ENCODE measurements at places on chromosomes 13 and 19. TPM values are rescaled to one million over a fixed set of nuclear protein-coding genes. Genes with fewer than 3 reads are reported as not detected.

DNA sequence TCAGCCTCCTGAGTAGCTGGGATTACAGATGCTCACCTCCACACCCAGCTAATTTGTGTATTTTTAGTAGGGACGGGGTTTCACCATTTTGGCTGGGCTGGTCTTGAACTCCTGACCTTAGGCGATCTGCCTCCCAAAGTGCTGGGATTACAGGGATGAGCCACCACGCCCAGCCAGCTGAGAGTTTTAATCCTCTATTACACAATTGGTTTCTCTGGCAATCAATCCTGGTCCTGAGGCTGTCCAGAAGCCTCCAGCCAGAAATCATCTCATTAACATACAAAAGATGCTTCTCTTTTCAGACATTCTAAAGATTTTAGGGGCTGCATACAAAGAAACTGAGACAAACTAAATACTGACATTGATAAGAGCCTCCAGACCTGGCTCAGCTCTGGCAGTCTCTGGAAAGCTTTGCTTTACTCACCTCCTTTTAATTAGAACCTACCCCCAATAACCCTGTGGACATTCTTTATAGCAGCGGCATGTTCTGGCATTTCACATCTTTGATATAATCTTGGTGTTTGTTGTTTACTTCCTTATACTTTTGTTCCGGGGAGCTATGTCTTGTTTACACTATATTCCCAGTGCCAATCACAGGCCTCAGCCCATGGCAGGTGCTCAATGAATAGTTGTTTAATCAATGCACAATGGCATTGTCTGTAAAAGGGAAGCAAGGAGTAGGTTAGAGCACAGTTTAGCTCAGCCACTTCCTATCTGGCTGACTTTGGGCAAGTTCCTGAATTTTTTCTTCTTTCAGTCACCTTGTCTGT is 4.1 kb upstream of the ZNF724 start:
- no peak for DNase-seq

DNA sequence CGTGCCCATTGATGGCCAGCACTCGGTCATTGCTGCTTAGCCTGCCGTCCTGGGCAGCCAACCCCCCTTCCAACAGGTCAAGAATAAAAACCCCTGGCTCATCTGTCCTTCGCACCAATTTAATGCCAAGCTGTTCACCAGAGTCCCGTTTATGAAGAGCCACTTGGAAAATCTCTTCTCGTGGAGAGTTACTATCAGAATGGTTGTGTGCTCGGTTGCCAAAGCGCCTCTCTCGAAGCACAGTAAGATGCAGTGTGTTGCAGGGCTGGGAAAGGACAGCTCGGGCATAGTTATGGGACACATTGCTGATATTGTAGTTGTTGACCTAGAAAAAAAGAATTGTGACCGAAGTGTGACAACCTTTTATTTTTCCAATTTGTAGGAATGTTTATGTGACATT is 57.9 kb downstream of the LNX2 start:
- DNase-seq, result no peak

The PABPC3 gene
- total RNA-seq, result under 0.01 TPM

The ACER1 gene
- not detected for total RNA-seq

DNA sequence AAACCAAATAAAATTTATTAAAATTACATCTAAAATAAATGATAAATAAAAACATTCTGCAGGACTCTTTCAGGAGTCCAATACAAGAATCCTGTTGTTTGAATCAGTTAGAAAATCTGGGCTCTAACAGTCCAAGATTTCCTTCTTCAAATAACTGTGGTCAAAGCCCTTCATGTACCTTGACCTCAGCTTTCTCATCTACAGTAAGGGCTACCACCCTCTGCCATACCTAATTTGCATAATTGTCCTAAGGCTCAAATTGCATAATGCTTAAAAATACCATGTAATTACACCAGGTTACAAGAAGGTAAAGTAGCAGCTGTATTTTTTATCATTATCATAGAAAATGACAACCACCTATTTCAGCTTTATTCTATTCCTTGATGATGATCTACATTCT is 54.3 kb downstream of the XPO4 start:
- no peak for DNase-seq

The ZNF536 gene
- total RNA-seq, result not detected

GRCh38 chr19:12232961-12233360 is 61.7 kb downstream of the ZNF44 start:
- no peak for DNase-seq

The NLRP7 gene
- not detected for total RNA-seq

DNA sequence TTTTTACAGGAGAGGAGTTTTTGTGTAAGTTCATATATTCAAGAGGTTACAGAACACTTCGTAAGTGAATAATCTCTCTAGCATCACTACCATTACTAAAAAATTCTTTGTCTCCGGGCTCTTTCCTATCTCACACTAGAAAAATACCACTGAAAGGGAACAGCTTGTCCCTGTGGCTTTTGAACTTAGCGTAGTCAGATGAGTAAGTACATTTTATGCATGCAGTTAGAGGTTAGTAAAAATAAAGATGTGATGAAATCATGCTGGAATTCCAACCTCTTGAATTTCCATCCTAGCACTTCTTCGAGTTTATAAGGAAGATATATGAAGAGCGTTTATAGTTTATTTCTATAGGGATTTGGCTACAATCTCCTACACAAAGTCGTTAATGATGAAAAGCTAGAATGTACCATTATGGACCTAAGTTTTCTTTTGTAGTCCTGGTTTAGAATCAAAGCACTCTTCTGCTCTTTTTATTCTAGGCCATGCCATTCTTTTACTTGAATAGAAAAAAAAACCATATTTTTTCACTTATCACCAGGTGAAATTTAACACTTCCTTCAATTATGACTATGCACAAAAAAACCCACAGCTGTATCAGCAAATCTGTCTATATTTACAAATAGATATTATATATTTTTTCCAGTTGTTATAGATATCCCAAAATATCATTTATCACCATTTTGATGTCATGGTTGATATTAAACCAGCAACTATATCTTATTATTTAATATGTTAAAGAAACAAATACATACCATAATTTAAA is 139.9 kb upstream of the PCDH9 start:
- peak; percentile 35 for DNase-seq

DNA sequence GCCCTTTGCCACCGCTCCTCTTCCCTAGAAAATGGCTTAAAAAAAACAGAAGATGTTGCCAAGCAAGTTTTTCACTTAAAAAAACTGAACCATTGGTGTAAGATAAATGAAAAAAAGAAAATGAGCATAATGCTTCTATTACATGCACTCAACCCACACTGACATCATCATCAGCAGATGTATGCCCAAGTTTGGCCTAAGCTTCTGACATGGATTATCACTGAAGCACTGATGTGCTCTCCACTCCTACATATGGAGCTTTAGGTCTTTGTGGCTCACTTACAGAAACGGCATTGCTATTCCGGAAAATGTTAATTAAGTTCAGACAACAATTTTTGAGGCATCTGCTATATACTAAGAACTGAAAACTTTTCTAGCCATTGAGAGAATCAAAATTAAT is 8.0 kb downstream of the RXFP2 start:
- DNase-seq, result no peak

The LIG4 gene
- total RNA-seq, result 10.1 TPM

DNA sequence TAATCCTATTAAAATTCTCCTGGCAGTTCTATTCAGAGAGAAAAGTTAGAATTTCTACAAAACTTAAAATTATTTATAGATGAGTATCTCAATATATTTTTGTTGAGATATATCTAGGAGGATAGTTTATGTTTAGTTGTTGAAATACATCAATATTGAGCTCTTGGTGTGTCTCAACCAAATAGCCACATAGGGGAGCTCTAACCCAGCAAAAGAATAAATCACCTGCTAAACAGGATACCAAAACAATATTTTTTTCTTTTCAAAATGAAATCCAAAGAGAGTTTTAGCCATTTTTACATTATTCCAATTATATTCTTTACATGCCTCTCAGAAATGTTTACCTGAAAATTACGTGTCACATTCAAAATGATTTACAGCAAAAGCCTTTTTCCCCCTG is 954.7 kb downstream of the SLITRK6 start:
- DNase-seq, result no peak

The ZNF560 gene
- 0.29 TPM for total RNA-seq

Measured in osteoblast (primary cell).